ENCODE measurements at places on chromosomes 6 and 20.

DNA sequence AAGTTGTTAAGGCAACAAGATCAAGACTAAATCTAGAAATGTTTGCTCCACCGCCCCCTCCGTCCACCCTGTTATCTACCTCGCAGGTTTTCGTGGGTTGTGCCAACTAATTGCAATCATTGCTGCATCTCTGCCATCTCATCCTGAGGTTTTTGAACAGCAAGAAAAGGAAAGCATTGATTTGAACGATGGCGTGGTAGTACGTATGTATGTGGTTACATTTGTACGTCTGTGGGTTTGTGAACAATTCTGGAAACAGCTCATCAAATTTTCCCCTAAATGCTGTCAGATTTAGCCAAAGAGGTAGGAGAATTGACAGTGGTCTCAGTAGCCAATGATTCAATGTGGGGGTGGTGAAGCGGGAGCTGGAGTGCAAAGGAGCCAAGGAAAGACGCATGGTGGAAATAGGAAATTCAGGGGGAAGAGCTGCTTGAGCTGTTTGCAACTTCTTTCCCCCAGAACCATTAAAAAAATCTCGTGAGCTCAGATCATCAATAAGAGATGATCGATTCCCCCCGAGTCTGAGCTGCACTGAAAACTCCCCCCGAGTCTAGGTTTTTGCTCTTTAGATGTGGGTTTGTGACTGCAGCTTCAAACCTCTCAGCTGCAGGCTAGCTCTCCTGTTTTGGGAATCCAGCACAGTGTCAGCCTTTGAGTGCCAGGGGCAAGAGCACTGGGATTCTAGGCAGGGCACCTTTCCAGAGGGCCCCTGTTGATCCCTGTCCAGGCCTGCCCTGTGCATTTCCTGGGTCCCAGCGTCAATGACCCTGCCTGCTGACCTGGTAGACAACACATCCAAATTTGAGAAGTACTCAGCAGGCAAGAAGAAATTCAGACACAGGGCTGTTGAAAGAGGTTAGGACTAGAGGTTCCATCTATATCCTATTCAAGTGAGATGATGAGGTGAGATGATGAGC is 72.6 kb upstream of the LY86 start:
- no peak for DNase-seq

GRCh38 chr6:159633196-159633595 is 59.8 kb downstream of the SOD2 start:
- DNase-seq: peak; percentile 43

DNA sequence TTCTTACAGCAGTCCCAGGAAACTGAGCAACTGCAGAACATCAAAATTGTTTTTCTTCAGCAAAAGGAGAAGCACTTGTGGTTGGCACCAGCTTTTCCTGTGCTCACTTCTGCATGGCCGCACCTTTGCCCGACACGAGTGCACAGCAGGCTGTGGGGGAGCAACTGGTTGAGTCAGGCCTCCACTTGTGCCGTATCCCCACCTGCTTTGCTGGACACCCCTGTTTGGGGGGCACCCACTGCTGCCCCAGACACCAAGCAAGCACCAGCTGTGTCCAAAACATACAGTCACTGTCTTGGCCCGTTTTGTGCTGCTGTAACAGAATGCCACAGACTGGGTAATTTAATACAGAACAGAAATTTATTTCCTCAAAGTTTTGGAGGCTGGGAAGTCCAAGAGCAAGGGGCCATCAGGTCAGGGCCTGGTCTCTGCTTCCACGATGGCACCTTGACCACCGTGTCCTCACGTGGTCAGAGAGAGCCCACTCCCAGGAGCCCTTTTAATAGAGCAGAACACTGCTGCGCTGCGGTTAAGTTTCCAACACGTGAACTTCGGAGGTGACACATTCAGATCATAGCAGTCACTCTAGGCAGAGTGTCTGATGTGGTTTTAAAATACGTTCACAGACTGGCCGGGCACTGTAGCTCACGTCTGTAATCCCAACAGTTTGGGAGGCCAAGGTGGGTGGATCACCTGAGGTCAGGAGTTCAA is 8.7 kb upstream of the GMEB2 start:
- no peak for DNase-seq

DNA sequence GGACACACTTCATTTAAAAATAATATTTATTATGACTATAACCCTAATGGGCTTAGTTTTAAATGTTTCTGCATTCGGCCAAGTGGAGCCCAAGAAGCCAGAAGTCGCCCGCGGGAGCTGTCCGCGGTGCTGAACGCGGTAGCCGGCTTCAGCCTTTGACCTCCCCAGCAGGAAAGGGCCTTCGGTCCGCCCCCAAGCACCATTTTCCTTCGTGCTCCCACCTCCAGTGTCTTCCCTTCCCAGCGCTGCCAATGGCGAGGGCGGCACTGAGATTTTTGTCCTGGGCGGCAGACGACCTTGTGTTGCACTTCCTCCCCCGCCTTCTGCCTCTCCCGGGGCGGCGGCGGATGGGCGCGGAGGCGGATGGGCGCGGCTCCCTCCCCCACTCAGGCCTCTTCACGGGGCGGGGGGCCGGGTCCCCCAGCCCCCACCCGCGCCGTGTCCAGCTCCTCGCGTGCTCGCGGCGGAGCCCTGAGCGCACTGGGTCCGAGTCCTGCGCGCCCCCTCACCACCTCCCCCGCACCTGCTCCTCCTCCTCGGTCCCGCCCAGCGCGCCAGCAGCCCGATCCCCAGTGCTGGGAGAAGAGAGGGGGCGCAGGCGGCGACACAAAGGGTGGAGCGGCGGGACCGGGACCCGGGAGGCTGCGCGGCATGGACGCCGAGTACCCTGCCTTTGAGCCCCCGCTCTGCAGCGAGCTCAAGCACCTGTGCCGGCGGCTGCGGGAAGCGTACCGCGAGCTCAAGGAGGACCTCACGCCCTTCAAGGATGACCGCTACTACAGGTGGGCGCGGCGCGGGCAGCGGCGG is 23.6 kb upstream of the TMEM181 start:
- DNase-seq: peak; percentile 74

GRCh38 chr6:28742668-28743270 is 181.0 kb downstream of the TRIM27 start:
- peak; percentile 98 for DNase-seq

DNA sequence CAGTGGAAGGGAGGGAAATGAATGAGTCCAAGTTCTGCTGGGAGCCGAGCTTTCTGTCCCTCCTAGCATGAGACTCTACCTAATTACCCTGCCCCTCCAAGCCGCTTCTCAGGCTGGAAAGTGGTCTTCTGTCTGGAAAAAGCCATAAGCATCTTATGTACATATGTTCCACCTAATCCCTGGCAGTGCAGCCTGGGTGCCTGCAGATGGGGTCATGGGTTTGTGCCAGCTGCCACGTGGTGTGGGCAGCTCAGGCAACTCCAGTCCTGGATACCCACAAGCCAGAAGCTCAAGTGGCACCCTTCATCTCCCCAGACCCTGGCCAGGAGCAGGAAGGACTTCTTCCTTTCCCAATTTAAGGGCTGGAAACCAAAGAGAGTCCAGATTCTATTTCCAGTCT is 253.1 kb downstream of the LY86 start:
- DNase-seq: no peak

- DNase-seq: peak; percentile 70
Measured at GRCh38 chr6:129853996-129854711, 7.0 kb downstream of the TMEM244 start.

GRCh38 chr6:43890197-43891062 is 120.4 kb downstream of the VEGFA start:
- DNase-seq: no peak

DNA sequence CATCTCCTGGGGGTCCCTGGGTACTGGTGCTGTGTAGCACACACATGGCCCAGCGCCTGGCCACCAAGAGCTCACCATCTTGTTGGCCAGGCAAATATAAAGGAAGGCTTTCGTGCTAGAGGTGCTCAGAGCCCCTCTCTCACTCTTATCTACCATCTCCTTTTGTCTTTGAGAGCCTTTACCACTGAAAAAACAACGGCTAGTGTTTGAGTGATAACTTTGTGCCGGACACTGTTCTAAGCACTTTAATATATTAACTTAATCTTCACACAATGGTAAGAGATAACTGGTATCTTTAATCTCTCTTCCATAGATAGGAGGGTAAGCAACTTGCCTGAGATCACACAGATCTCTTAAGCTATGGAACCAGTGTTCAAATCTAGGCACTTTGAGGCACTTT is 21.5 kb upstream of the ARHGAP18 start:
- DNase-seq: peak; percentile 64

DNA sequence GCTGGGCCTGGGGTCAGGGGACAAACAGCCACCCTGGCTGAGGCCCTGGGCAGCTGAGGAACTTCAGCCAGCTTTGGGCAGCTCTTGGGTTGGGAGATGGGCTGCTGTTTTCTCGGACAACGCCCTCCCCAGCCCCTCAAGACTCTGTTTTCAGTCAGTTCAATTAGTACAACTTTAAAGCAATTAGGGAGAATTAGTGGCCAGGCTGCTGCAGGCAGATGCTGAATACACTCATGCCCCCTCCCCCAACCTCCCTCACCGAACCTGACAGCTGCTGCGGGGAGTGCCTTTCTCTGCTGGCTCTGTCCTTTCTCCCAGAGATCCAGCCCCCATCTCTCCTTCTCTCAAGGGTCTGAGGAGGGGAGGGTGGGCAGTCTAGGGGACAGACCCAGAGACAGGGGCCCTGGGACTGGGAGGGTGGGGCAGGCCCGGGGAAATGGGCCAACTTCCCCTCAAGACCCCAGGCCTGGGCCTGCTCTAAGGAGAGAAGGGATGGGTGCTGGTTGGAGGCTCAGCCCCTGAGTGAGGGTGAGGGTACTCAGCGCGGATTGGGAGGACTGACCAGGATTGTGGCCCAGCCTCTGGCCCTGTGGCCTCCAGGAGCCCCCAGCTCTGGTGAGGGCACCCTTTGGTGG is 17.8 kb upstream of the MYT1 start:
- no peak for DNase-seq

DNA sequence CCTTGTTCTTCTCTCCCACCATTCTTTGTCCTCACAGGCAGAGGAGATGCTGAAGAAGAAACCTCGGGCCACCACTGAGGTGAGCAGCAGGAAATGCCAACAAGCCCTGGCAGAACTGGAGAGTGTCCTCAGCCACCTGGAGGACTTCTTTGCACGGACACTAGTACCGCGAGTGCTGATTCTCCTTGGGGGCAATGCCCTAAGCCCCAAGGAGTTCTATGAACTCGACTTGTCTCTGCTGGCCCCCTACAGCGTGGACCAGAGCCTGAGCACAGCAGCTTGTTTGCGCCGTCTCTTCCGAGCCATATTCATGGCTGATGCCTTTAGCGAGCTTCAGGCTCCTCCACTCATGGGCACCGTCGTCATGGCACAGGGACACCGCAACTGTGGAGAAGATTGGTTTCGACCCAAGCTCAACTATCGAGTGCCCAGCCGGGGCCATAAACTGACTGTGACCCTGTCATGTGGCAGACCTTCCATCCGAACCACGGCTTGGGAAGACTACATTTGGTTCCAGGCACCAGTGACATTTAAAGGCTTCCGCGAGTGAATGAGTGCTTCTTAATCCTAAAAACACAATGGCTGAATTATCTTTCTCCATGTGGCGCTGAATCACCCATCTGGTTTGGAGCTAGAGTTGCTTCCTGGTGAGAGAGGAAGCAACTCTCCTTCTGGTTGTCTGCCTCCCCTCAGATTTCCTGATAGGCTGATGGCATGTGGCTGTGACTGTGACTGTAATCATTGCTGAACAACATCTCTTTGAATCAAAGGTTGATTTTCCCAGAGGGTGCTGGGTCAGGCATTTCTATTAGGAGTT is 4.6 kb downstream of the MAD2L1BP start:
- DNase-seq: peak; percentile 48

DNA sequence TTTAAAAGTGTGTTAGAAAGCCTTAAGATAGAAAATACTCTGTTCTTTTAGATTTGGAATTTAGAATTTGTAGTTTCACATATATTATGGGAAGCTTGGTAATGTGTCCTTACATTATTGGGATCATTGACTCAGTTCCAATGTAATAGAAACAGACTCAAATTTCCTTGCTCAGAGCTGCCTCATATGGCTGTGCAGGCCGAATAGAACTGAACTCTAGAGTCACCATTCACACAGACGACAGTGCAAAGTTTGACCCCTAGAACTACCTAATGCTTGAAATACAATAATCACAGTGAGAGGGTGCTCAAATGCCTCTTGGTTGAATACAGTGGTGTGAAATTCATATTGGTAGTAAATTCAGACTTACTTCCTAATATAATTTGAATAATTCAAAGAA is 482.7 kb upstream of the CITED2 start:
- DNase-seq: no peak

- no peak for DNase-seq
Measured at GRCh38 chr20:4059606-4060005, 44.2 kb upstream of the RNF24 start.

DNA sequence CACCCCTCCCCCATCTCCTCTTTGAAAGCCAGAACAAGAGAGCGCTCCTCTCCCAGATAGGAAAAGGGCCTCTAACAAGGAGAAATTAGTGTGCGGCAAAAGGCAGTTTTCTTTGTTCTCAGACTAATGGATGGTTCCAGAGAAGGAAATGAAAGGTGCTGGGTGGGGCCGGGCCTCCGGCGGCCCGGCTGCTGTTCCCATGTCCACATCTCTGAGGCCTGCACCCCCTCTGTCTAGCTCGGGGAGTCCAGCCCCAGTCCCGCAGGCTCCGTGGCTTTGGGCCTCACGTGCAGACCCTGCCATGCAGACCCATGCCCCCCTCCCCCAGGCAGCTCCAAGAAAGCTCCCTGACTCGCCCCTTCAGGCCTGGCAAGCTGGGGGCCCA is 35.8 kb upstream of the MRGBP start:
- DNase-seq: no peak

- DNase-seq: no peak
Measured at GRCh38 chr6:116210750-116211425, 43.0 kb downstream of the TSPYL4 start.

DNA sequence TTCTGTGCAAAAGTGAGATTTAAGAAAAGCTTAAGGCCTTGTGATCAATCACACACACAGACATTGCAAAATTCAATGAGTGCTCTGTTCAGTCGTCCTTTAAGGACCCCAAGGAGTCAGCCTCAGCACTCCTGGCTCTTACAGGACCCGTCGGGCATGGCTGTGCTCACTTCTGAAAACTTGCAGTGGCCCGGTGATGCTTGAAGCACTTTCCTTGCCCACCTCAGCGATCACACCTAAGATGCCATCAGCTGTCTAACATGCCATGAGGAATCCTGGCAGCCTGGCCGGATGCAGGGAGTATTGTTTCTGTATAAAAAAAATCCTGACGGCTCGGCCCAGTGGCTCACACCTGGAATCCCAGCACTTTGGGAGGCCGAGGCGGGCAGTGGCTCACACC is 101.4 kb upstream of the LAMP5 start:
- no peak for DNase-seq

- no peak for DNase-seq
Measured at GRCh38 chr6:73182021-73182607, 43.2 kb downstream of the KHDC1L start.

- DNase-seq: no peak
Measured at GRCh38 chr20:15278041-15278440, 940.6 kb upstream of the FLRT3 start.

- DNase-seq: no peak
Measured at GRCh38 chr6:74879234-74879633, 326.6 kb downstream of the COL12A1 start.

DNA sequence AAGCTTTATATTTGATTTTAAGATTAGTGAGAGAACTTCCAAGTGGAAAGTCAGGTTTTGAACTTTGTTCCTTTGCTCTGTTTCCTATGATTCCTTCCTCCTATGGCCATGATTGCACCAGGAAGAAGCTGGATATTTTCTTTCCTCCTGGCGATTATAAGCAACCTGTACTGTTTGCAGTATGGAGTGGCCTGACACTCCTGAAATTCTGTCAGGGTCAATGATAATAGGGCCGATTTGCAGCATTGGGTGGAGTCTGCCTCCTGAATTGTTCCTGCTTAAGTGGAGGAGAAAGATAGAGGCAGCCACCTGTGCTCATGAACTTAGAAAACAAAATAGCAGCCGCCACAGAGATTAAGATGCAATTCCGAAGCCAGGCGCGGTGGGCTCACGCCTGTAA is 9.8 kb upstream of the FAM217A start:
- no peak for DNase-seq
